Left kidney (tissue), 8 donors: ENCODE measurements at places on chromosomes 2 and 18. TPM values are rescaled to one million over a fixed set of nuclear protein-coding genes. Genes with fewer than 3 reads are reported as not detected.

Gene ALPP
- polyA plus RNA-seq, result not detected

GRCh38 chr18:53451902-53452301, 772.6 kb downstream of the MBD2 start:
- no peak for DNase-seq

GRCh38 chr2:218400167-218400929, 680 bp downstream of the CTDSP1 start:
- DNase-seq, result no peak

Gene POU3F3
- polyA plus RNA-seq, result 83.8 TPM

Gene TEX44
- polyA plus RNA-seq, result not detected

- DNase-seq, result no peak
These were observed 256.5 kb downstream of the CNTNAP5 start for GRCh38 chr2:124281541-124281940.

DNA sequence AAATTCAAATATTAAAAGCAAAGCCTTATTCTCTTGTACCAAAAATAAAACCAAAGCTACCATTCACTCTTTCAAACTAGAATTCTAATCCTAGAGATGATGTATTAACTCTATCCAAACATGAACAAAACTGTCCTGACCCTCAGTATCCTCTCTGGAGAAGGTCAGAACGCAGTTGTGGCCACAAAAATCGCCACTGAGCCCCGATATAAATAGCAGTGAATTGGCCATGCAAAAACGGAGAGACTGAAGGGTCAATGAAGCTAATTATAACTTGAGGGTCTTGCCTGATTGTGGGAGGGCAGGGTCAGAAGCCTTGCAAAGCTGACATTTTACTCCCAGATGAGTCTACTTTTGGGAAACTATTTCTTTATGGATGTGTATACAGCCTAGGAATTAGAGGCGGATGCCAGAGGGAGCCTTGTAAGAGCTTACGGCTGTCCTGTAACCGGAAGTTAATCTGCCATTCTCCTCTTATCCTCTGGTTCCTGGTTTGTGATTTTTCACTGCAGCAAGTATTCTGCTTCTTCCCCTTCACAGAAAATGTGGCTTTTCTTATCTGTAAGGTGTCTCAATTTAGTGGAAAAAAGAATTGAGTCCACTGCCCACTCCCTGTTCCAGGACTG, 28.1 kb downstream of the CAVIN2 start:
- DNase-seq, result no peak

Gene SERPINB5
- polyA plus RNA-seq, result 0.13 TPM

Gene MYO3B
- 7.8 TPM for polyA plus RNA-seq

DNA sequence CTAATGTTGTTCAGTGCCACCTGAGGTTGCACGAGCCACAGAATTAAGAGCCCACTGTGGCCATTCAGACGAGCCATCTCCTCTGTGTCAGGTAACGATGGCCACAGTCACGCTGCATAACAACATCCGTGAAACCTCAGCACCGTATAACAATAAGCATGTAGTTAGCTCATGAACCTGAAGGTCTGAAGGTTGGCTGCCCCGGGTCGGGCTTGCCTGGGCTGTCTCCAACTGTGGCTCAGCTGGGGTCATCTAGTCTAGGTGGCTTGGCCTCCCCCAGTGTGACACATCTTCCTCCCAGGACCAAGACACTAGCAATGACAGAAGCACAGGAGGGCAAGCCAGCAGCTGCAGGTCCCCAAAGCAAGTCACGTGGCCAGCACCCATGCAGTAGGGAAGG, 258.0 kb downstream of the GLI2 start:
- DNase-seq, result no peak

- no peak for DNase-seq
These were observed 208.8 kb upstream of the SALL3 start for GRCh38 chr18:78770823-78771139.

Gene RIT2
- 0.13 TPM for polyA plus RNA-seq

Gene LCLAT1
- polyA plus RNA-seq, result 22.9 TPM

DNA sequence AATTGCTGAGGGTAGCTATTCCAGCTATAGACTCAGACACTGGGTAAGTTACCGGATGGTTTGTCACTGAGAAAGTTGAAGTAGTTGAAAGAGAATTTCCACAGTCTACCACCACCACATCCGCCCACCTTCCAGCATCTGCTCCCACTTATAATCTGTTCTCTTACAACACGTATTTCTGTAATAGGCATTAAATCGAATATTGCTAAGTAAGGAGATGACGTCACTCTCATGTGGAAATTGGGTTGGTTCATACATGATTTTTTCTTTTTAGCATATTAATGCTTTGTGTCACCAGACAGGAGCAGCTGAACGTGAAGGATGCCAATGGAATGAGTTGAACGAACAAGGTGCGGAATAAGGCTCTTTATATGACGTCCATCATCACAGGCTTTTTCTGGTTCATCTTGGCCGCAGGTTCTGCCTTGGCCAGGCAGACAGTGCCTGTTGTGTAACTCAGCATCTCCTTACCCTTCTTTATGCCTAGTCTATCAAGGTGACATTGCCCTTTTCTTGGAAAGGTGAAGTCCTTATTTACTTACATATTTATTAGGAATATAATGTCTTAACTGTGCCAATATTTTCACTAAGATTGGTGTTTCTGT, 45.9 kb downstream of the THUMPD2 start:
- no peak for DNase-seq

Gene UGT1A8
- polyA plus RNA-seq, result not detected

DNA sequence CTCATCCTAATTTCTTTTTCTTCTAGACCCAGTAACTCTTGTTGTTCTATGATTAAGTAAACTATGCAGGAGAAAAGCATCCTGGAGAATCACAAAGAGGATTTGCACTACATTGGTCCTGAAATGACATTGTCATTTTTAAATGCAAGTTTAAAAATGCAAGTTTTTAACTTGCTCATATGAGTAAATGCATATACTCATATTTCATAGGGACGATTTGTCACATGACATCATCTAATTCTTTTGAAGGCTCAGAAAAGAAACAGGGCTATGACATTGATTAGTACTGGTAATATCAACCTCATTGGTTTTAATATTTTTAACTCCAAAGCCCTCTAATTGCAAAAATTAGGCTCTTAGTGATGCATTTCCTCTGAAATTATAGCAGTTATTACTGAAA, 324.4 kb downstream of the LRRTM1 start:
- DNase-seq, result no peak

DNA sequence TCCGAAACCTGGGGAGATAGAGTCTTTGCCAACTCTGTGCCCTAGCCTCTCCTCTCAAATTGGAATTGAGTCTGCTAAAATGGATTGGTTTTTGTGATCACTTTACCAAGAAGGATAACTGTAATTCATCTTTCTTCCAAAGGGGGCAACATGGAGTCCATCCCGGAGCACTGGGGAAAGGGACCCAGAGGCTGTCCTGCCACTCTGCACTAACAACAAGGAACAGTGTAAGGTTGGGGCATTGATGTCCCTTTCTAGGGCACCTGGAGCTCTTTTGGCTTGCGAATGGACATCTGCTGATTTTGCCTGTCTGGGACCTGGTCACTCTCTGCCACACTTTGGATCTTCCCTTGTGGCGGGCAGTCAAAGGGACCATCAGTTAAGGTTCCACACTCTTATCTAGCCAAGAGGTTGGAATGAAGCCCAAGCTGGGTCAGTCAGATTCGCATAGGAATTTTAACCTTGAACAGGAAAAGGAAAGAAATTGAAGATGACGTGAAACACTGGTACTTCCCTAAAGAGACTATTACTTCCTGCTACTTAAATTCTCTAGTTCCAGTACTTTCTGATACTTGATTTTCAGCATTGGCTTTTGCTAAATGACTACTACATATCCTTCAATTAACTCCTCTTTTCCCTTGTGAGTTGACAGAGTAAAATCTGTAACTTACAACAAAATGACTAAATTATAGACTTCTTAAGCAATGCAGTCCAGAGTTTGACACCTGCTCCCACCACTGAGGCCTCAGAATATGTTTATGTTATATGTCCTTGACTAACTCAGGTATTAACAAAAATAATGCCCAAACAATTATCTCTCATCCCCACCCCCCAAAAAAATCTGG, 64.7 kb upstream of the KLF7 start:
- DNase-seq, result no peak

Gene LBX2
- polyA plus RNA-seq, result 3.1 TPM

- no peak for DNase-seq
These were observed 2.9 kb upstream of the SLC9A4 start for GRCh38 chr2:102470168-102470567.

DNA sequence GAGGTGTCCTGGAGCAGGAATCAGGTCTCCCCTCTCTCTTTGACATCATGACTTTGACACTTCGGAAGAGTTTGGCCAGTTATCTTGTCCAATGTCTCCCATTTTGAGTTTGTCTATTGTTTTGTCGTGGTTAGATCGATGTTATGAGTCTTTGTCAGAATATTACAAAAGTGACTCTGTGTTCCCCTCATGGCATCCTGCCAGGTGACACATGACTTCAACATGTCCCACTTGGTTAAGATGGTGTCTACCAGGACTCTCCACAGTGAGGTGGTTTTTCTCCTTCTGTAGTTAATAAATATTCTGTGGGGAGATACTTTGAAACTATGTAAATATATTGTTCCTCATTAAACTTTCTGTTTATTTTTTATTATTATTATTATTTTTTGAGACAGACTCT, 76.6 kb upstream of the BZW1 start:
- no peak for DNase-seq

DNA sequence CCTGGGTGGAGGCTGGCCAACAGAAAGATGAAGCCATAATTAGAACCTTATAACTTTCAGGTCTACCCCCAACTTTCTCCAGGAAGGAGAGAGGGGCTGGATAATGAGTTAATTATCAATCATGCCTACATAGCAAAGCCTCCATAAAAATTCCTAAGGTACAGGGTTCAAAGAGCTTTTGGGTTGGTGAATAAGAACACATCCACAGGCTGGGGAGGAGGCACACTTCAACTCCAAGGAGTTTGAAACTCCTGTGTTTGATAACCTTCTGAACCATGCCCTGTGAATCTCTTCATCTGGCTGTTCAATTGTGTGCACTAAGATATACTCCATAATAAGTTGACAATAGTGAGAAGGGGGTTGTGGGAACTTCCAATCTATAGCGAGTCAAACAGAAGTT, 552.3 kb downstream of the TDRD15 start:
- DNase-seq, result no peak

DNA sequence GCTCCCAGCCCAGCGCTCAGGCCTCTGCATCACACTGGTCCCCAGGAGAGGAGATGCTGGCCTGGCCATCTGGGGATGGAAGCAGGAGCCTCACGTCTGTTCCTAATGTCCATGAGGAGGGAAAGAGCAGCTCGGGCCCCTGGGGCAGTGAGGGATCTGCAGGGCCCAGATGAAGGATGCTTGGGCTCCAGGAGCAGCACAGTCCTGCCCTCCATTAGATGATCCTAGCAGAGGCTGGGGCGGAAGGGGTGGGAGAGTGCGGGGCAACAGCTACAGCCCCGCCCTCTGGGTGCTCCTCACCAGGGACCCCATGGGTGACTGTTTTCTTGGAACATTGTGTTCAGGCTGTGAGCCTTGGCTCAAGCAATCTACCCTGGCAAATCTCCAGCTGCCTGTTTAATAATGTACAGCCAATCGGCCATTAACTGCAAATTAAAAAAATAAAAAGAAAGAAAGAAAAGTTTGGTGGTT, 49.7 kb downstream of the TNS1 start:
- no peak for DNase-seq

Gene FAHD2A
- polyA plus RNA-seq, result 40.8 TPM

Gene ASXL2
- polyA plus RNA-seq, result 23.2 TPM

DNA sequence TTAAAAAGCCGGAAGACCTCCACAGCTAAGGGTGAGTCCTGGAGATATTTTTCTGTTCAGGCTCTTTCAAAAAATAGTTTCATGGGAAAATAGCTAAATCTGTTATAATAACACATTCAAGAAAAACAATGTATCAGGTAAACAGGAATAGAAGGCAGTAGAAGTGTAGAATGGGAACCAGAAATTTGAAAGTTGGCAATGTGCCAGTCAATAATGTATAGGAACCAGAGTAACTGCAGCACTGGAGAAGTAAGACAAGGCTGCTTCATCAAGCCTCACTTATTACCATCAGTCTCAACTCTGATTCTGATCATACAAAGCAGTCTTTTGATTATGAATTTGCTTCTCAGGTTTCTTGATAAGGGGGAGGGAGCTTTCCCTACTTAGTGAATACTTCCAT, 81.4 kb upstream of the VRK2 start:
- no peak for DNase-seq

DNA sequence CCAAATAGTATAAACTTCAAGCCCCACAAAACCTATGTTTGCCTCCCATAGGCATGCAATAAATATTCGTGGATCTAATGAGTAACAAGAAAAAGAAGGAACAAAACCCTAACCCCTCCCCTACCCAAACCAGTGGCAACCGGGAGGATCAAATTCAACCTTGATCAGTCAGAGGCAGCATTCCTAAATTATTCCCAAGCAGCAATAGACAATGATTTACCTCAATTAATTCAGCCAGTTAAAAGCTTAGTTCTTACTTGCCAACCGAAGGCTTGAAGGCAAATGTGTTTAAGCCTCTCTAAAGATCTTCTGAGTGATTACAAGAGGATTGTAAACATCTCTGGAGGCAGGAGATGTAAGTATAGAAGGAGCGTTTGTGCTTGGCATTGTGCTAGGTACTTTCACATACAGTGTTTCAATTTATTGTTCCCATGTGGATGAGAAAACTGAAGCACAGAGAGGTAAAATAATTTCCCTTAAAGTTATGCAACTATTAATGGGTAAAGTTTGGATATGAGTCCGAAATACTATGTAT, 197.7 kb downstream of the MTX2 start:
- no peak for DNase-seq

Gene CASP10
- polyA plus RNA-seq, result 10.8 TPM

GRCh38 chr2:16315908-16316307, 349.7 kb downstream of the CYRIA start:
- DNase-seq, result no peak

- DNase-seq, result no peak
These were observed 259.9 kb upstream of the MYT1L start for GRCh38 chr2:2590841-2591541.

Gene CAD
- polyA plus RNA-seq, result 54.3 TPM

- no peak for DNase-seq
These were observed 137.3 kb downstream of the ZNF516 start for GRCh38 chr18:76357585-76358260.

GRCh38 chr2:53235836-53236582, 531.6 kb upstream of the CHAC2 start:
- peak; percentile 47 for DNase-seq

Gene CXCR1
- not detected for polyA plus RNA-seq

Gene FSHR
- polyA plus RNA-seq, result not detected

- DNase-seq, result no peak
These were observed 720.5 kb downstream of the MBD2 start for GRCh38 chr18:53503914-53504441.
